AG09319 (cell line): ENCODE measurements at places on chromosomes 7 and 10.

- no peak for DNase-seq
These were observed 594 bp downstream of the ZNF503 start for GRCh38 chr10:75400771-75401568.

DNA sequence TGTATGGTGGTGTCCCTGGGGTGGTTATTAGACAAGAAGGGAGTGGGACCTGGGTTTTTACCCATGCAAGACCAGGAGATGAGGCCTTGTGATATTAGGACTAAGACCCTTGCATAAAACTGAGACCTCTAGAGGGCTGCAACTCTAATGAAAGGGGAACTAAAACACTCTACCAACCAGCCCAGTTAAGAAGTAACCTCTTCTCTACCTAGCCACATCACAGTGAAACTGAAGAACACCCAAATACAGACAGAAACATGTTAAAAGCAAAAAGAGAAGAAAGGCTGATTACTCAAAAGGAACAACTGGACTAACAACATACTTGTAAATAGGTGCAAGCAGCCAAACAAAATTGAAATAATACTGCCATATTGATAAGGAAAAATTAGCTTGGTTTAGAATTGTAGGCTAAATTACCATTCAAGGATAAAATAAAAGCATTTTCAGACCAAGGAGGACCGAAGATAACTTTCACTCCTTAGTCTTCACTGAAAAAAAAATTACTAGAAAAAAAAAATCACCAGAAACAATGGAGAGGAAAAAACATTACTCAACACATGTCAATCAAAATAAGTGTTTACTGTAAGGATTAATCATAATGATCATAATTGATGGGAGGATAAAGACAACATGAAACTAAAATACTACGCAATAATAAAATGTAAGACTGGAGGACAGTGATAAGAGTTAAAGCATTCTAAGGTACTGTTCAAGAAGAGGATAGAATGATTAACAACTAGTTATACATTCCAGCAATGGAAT is 27.6 kb downstream of the ERLIN1 start:
- DNase-seq: no peak

GRCh38 chr7:128152721-128153120 is 88.4 kb upstream of the LEP start:
- no peak for DNase-seq

GRCh38 chr7:80410081-80410480 is 101.8 kb downstream of the GNAT3 start:
- DNase-seq: no peak

DNA sequence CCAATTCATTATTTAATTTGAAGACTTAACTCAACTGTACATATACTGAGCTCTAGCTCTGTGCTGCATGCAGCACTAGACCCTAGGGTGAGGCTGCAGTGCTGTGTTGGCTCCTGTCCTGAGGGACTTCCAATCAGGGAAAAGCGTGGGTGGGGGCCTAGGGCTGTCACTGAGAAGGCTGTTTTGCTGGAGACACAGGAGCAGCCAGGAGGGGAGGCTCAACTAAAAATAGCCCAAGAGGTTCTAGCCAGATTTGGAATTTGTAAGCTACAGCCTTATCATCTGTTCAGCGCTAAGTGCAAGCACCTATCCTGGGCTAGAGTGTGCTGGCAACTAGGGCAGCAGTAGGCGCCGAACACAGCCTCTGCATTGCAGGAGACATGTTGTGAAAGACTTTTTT is 121.1 kb downstream of the VWC2 start:
- no peak for DNase-seq

- DNase-seq: no peak
These were observed 190.1 kb downstream of the LRRTM3 start for GRCh38 chr10:67115972-67116371.

DNA sequence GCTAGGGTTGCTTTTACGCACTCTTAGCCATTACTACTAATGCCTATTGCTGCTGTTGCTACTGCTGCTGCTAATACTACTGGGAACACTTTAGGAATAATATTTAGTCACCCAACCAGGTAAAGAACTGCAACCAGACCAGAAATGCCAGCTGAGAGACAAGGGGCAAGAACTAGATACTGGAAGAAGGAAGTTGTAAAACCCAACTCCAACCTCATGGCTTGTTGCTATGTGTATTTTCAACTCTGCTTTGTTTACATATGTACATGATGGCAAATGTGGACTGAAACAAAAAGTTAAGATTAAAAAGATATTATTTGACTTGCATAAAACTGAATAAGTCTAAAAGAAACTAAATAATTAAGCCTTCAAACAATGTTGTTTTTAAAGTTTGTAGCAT is 177.7 kb downstream of the GNAT3 start:
- DNase-seq: no peak

- no peak for DNase-seq
These were observed 5.9 kb downstream of the ZKSCAN1 start for GRCh38 chr7:100021297-100021696.

DNA sequence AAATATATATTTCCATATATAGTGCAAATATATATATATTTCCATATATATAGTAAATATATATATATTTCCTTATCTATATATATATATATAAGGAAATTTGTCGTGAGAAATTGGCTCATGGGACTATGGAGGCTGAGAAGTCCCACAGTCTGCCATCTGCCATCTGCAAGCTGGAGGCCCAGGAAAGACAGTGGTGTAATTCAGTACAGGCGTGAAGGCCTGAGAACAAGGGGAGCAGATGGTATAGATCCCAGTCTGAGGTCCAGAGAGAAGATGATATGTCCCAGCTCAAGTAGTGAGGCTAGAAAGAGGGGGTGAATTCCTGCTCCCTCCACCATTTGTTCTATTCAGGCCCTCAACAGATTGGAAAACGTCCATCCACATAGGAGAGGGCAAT is 78.9 kb downstream of the MTPN start:
- DNase-seq: no peak

DNA sequence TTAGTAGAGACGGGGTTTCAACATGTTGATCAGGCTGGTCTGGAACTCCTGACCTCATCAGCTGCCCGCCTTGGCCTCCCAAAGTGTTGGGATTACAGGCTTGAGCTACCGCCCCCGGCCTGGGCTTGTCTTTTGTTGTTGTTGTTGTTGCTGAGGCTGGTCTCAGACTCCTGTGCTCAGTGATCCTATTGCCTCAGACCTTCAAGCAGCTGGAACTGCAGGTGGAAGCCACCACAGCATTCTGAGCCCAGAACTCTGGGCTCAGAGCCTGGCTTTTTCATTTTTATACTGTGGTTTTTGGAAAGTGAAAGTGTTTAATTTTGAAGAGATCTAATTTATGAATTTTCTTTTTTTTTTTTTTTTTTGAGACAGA is 16.2 kb upstream of the DNAJB6 start:
- no peak for DNase-seq

DNA sequence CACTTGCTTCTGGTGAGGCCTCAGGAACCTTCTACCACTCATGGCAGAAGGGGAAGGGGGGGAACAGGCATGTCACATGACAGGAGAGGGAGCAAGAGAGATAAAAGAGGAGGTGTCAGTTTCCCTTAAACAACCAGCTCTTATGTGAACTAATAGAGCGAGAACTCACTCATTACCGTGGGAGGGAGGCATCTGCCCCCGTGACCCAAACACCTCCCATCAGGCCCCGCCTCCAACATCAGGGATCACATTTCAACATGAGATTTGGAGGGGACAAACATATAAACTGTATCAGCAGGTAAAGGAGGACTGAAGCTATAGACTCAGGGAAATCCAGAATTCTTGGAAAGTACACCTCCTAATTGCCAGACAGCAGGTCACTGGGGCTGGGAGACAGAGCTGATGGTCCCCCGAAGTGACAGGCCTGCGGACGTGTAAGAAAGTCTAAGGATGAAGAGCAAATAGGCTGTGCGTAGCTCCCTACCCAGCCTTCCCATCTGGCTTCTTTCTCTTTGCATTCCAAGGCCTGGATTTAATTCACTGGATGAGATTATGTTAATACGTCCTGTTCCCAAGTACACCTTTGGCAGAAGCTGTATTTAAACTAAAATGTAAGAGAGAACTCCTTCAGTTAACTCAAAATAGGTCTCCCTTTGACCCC is 186.7 kb upstream of the LYZL2 start:
- no peak for DNase-seq

DNA sequence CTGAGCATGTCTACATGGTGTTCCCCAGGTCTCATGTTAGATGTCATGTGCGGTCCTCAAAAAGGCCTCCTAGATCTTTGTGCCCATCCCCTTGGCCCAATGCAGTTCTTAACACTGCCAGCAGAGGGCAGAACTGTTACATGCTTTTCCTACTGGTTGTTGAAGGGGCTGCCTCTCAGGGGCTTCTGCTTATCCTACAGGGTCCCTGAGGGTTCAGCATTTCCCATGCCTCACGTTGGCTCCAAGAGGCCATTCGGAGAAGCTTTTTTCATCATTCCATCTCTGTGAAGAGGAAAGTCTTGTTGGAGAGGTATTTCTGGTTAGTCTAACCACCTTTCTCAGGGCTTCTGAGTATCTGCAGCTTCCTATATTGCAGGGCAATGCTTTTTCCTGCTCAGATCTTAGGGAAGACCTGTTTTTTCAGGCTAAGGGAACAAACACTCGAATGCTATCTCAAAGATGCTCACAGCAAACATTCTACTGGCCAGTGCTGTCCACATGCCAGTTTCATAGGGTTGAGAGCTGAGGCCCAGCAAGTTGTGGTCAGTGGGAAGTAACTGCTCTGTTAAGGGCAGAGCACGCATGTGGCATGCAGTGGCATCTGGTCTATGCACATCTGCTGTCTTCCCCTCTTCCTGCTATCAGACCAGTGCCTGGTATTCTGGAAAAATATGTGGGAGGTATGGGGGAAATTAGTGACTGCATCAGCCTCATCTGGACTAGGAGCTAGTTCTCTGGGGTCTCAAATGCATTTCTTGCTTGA is 31.5 kb downstream of the MBL2 start:
- DNase-seq: no peak

DNA sequence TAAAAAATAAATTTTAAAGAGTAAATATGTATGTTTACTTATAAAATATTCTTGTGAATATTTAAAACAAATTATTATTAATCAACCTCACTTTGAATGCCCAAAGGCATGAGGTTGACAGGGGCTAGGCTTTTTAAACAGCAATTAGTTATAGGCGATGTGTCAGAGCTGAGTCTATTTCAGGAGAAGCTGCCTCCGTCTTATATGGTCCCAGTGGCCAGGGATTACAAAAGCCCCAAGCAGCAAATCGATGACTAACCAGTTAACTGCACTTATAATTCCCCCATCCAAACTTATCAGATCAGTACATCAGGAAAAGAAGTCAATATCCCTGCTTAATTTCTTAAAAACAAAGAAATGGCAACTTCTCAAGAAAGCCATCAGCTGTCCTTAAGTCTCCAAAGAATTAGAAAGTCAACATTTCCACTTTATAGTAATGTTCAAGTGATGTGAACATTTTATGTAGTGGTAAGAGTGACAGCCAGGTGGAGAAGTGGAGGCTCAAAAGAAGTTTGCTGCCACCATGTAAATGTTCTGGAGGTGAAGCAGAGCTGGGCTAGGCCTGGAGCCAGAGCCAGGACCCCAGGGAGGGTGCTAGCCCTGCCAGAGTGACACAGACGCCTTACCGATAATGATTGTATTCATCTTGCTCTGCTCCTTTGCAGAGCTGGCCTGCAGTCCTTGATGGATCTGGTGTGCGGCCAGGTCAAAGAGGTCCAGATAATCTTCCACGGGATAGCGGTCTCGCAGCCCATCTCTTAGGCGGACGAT is 51.5 kb downstream of the CHST15 start:
- DNase-seq: no peak

- DNase-seq: no peak
These were observed 193.7 kb upstream of the CSTF2T start for GRCh38 chr10:51892965-51893658.

- no peak for DNase-seq
These were observed 7.6 kb upstream of the VPS37D start for GRCh38 chr7:73659983-73660382.

- no peak for DNase-seq
These were observed 68.7 kb upstream of the PPP1R9A start for GRCh38 chr7:94838717-94839116.

GRCh38 chr10:59991661-59992060 is 85.3 kb upstream of the CCDC6 start:
- no peak for DNase-seq

- DNase-seq: peak; percentile 62
These were observed 69.9 kb upstream of the GTF2I start for GRCh38 chr7:74587435-74588126.
